Stimulated activated CD4-positive, alpha-beta T cell treated with anti-CD3 and anti-CD28 coated beads, Interleukin-4, amount 100 ng/mL, for 4 hours (primary cell): ENCODE measurements at places on chromosomes 1 and 21.

DNA sequence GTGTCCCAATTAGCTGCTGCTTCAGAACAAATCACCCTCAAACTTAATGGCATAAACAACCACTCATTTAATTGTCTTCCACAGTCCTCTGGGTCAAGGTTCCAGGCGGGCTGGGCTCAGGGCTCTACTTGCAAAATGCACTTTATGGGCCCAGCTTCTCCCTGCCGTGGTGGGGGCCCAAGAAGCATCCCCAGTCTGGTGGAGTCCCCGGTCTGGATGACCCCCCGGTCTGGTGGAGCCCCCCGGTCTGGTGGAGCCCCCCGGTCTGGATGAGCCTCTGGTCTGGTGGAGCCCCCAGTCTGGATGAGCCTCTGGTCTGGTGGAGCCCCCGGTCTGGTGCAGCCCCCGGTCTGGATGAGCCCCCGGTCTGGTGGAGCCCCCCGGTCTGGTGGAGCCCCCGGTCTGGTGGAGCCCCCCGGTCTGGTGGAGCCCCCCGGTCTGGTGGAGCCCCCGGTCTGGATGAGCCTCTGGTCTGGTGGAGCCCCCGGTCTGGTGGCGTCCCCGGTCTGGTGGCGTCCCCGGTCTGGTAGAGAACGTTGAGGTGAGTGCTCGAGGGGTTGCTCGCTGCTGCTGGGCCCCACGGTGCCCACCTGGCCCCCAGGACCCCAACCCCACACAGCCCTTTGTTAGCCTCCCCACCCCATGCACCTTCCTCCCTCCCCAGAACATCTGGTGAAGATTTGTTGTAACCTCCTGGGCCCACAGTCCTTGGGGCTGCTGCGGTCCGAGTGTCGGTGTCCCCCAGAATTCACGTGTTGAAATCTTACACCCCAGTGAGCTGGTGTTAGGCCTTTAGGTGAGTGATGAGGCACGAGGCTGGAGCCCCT is 33.8 kb downstream of the POFUT2 start:
- DNase-seq, result no peak

GRCh38 chr1:119010201-119010600 is 22.1 kb upstream of the TBX15 start:
- DNase-seq, result no peak

- DNase-seq, result no peak
Measured at GRCh38 chr21:18268906-18269305, 24.3 kb downstream of the CHODL start.

DNA sequence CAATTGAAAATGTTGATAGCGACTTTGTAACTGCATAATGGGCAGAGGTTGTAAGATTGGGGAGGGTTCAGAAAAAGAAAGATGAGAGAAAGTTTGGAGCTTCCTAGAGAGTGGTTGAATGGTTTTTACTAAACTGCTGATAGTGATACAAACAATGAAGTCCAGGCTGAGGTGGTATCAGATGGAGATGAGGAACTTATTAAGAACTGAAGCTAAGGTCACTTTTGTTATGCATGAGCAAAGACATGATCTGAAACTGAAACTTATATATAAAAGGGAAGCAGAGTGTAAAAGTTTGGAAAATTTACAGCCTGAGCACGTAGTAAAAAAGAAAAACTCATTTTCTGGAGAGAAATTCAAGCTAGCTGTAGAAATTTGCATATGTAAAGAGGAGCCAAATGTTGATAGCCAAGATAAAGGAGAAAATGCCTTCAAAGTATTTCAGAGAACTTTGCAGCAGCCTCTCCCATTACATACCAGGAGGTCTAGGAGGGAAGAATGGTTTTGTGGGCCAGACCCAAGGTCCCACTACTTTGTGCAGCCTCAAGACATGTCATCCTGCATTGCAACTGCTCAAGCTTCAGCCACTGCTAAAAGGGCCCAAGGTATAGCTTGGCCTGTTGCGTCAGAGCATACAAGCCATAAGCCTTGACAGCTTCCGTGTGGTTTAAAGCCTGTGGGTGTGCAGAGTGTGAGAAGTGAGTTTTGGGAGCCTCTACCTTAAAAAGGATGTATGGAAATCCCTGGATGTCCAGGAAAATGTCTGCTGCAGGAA is 843.9 kb downstream of the AMY1C start:
- no peak for DNase-seq

DNA sequence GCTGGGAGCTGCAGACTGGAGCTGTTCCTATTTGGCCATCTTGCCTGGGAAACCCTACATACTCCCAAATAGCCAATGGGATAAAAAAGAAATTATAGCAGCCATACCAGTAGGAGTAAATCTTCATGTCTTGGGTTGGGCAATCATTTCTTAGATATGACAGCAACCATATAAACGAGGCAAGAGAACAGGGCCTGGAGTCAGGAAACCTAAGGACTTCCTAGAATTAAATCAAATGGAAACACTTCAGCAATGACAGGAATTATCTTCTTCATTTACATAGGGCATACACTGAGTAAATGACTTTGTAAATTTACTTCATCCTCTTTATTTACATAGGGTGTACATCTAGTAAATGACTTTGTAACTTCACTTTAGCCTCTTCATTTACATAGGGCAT is 286.6 kb upstream of the POGK start:
- no peak for DNase-seq

GRCh38 chr1:145855426-145855948 is 3.4 kb downstream of the PIAS3 start:
- DNase-seq, result no peak

GRCh38 chr1:102941366-102941947 is 166.9 kb downstream of the COL11A1 start:
- no peak for DNase-seq

GRCh38 chr1:155455588-155456195 is 106.9 kb downstream of the ASH1L start:
- no peak for DNase-seq

- DNase-seq, result no peak
Measured at GRCh38 chr1:210231846-210232510, 618 bp upstream of the SERTAD4 start.

DNA sequence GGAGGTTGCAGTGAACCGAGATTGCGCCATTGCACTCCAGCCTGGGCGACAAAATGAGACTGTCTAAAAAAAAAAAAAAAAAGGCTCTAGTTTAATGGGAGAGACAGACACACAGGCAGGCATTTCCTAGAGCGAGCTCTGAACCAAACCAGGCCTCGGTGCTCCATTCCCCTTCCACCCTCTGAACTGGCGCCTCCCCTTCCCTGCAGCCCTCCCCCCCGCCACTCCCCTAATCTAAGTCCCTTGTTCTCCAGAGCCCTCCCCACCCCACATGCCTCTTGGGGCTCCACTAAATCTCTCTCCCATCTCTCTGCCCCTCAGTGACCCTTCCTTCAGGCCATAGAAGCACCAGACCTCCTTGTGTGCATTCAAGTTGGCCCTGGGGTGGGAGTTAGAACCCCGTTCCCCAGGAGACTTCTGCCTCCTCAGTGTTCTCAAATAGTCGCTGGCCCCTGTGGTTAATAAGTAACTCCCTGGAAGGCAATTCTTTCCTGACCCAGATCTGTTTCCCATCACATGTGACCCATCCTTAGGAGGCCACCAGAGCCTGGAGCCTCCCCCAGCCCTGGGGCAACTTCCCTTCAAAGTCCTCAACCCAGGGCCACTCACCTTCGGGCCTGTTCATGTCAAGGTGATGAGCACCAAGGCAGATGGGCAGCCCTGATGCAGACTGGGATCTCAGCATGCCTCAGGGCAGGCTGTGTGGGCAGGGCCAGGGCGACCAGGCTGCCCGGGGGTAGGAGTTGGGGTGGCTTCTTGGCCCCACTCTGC is 42.6 kb upstream of the EPB41 start:
- DNase-seq, result no peak

GRCh38 chr1:9700340-9700739 is 48.8 kb downstream of the PIK3CD start:
- DNase-seq, result no peak

GRCh38 chr1:242005866-242006535 is 7.1 kb upstream of the MAP1LC3C start:
- DNase-seq, result no peak

DNA sequence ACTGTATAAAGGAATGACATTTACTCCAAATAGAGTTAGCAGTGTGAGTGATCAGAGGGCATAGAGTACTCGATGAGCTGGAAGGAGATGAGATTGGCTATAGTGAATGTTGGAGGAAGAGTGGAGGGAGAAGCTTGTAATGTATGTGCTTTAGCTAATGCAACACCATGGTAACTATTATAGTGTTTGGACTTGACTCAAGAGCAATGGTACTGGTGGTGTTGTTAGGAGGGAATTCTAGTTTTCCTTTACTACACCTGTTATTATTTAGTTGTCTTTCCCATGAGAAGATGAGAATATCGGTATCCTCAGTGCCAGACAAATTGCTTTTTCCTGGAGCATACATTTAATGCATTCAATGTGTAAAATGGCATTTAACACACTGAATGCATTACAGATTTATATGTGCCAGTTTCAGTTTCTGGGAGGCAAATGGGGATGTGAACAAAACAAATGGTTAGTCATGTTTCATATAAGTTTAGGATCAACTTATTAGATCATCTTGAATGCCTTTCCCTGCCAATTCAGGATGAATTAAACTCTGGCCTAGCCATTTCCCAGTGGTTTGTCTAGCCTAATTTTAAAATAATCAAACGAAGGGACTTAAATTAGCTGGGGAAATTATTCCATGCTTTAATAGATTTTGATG is 291.1 kb upstream of the ADAMTS5 start:
- DNase-seq, result no peak

DNA sequence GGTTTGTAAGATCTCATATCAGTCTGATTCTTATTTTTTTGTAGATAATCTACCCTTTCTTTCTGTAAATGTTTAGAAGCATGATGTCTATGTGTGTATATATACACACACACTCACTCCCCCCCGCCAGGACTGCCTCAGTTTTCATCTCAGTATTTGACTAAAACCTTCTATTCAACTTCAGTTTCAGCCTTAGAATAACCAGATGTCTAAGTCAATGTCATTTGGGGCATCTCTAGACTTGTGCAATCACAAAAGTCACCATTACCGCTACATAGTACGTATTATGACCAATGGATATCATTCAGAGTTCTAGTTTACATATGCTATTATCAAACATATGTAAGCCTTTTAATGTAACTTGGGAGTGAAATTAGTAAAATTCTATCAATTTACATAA is 53.3 kb upstream of the BOLA1 start:
- no peak for DNase-seq

GRCh38 chr1:26132128-26132833 is 20.7 kb downstream of the PDIK1L start:
- no peak for DNase-seq

GRCh38 chr1:212415107-212415841 is 588 bp upstream of the PACC1 start:
- DNase-seq, result no peak

GRCh38 chr1:91020967-91021685 is 709 bp downstream of the ZNF644 start:
- peak; percentile 51 for DNase-seq

DNA sequence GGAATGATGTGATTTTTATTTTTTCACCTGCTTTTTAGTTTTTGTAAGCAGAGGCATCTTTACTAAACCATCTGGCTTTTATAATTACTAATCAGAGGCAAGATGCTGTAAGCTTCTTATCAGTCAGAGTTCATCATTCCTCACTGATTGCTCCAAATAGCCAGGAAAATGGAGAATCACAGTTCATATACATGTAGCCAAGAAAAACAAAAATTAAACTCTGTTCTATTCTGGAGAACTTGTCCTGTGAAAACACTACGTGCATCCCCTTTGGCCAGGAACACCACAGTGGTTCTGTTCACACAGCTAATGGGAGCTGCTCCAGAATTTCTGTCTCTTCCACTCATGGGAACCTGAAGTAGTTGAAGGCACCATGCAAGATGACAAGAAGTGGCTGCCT is 725.5 kb upstream of the CHRM3 start:
- DNase-seq, result no peak

GRCh38 chr21:25494804-25495203 is 112.5 kb downstream of the MRPL39 start:
- no peak for DNase-seq

DNA sequence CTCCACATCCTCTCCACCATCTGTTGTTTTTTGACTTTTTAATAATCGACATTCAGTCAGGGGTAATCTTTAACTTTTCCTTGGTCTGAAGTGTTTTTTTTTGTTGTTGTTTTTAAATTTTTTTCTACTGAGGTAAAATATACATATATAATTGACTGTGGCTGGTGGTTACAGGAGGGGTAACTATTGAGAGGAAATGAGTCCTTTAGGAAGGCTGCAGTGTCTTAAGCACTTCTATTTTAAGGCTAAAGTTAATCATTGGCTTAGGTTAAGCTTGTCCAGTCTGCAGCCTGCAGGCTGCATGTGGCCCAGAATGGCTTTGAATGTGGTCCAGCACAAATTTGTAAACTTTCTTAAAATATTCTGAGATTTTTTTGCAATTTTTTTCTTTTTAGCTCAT is 172.5 kb downstream of the CTH start:
- DNase-seq, result no peak

- no peak for DNase-seq
Measured at GRCh38 chr1:61192663-61193330, 110.4 kb downstream of the NFIA start.

- DNase-seq, result no peak
Measured at GRCh38 chr1:8539683-8540082, 221.8 kb downstream of the SLC45A1 start.

DNA sequence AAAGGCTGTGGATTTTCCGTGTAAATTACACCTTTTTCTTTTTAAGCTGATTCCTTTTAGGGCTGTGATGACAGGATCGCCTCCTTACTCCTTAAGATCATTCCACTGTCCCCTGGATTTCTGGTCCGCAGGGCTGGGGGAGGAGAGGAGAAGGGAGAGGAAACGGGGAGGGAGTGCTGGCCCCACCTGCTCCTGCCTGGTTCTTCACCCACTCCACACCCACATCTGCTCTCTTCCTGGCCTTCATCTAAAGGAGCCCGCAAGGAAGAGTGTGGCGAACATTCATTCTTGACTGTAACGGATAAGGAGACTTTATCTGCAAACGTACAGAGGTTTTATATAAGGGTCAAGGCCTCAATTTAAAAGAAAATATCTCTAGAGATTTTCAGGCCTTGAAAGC is 242.0 kb downstream of the RHOU start:
- DNase-seq, result no peak
